CD4-positive, alpha-beta T cell treated with Interleukin-4 for 1 hour (primary cell): ENCODE measurements at places on chromosomes 3 and 15.
A peak's percentile ranks its signal among the peaks of the same experiment; 100 is the strongest.

GRCh38 chr3:170144437-170144843 lies 37.1 kb downstream of the PHC3 start:
- no peak for DNase-seq

DNA sequence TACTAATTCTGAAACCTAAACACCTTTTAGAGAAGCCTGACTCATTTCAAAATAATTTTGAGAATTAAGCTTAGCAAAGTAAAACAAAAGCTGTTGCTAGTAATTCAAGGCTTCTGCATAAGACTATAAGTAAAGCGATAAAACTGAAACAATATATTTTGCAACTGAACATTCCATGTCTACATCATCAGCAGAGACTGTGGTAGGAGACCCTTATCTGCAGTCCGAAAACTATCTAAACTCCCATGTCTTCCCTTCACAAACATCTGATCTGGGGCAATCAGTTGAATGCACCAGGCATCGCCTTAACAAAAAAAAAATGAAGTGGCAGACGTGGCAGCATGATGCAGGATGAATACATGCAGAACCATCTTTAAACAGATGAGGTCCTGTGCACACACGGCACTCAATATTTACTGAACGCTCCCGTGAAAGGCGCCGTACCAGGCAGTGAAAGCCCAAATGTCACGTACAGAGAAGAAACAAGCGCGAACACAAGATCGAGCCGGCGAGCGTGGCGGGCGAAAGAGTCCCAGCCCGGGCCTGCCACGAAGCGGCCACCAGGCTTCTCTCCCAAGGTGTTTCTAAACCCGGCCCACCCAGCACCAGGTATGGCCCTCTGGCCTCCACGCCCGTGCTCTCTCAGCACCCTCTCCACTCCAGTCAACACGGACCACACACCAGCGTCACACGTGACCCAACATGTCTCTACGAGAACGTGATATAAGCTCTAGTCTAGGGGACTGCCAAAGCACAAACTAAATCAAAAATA lies 63.0 kb downstream of the CHSY1 start:
- no peak for DNase-seq

DNA sequence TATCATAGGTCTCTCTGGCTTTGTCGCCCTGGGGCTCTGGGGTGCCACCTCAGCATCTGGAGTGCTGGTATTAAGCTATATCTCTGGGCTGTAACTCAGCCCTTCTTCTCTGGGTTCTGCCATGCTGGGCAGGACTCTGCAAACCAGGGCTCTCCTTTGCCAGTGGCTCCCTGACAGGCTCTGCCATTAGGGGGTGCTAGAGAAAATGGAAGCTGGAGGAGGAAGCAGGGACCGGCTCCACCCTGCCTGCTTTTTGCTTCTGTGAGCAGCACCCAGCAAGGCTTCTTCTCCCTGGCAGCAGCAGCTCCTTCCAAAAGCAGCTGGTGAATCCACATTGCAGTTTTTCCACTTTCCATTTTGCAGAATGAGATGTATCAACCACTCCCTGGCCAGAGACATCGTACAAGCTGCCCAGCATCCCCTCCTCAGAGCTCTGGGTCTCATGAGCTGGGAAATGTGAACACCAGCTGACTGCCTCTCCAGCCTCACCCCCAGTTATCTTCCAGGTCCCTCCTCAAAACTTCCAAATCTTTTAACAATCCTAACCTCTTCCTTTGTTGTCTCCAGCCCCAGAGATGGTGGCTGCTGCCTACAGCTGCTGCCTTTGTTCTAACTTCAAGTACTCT lies 165.0 kb downstream of the ABHD5 start:
- peak; percentile 10 for DNase-seq

GRCh38 chr15:63256433-63257274 lies 20.8 kb upstream of the APH1B start:
- DNase-seq, result no peak

DNA sequence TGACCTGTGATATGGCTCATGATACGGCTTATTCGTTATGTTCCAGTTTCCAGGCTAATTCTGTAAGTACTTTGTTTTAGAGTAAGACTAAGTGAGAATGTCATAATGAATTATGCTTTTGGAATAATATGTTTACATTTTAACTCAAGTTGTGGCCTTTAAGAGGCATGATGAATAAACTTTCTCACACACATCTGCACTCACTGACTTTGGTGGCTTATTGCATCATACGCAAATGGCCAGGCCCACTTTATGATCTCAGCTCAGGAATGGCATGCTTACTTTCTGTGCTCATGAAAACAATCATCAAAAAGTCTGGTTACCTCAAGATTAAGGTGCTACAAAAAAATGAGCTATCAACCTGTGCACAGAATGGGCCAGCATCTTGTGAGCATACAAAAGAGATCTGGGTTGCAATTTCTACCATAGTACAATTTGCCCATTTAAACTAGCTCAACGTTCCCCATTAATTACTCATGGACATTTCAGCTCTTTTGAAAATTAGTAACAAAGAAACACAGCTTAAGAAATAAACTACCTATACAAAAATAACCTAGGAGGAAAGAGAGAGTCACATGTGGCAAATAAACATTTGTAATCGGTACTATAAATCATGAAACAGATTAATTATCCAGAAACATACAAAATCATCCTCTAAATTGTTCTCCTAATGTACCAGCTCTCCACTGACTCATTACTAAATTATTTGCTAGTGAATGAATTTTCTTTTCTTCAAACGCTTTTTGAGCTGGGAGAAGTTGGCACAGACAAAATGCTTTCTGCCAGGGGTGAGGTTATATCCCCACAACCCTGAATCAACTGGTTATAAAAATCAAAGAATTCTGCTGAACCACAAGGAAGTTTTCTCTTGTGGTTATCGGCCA lies 439.0 kb upstream of the ADAMTS9 start:
- no peak for DNase-seq
